Activated T-helper 1 cell treated with anti-CD3 and anti-CD28 coated beads, Interleukin-12 subunit alpha, Interleukin-12 subunit beta, Interleukin-2, Interleukin-4 antibody, amounts not matched to agents 30 ng/mL and 10 ng/mL and 1 ng/mL, durations not matched to agents 14 hours and 24 hours and 36 hours (primary cell): ENCODE measurements at places on chromosomes 12 and 14. TPM values are rescaled to one million over a fixed set of nuclear protein-coding genes. Genes with fewer than 3 reads are reported as not detected.

Gene NXPH4
- 0.36 and 0.49 TPM in 2 replicates for total RNA-seq

Gene PMCH
- total RNA-seq, result 3.1 and 4.3 TPM in 2 replicates

Gene CEBPE
- total RNA-seq, result not detected in 2 replicates

Gene KRT77
- not detected in 2 replicates for total RNA-seq

Gene VRTN
- total RNA-seq, result not detected in 2 replicates

Gene CSRP2
- 0.36 and 0.96 TPM in 2 replicates for total RNA-seq

Gene SDS
- total RNA-seq, result not detected in 2 replicates

Gene TEX22
- 7.4 and 9.1 TPM in 2 replicates for total RNA-seq

Gene PTGER2
- total RNA-seq, result 67.4 and 67.9 TPM in 2 replicates

Gene TMPRSS12
- total RNA-seq, result not detected in 2 replicates

Gene NTS
- total RNA-seq, result not detected in 2 replicates

Gene ESR2
- 0.10 and 0.15 TPM in 2 replicates for total RNA-seq

Gene ACSM4
- total RNA-seq, result not detected in 2 replicates

Gene NANOG
- not detected in 2 replicates for total RNA-seq

Gene MANSC4
- not detected in 2 replicates for total RNA-seq

Gene DNAJC22
- total RNA-seq, result 0.16 TPM in 1 of 2 replicates, not detected in the other

Gene IKZF4
- total RNA-seq, result 31.9 and 35.7 TPM in 2 replicates

Gene KLHDC1
- total RNA-seq, result 0.93 and 1.9 TPM in 2 replicates

Gene GARIN6
- not detected in 2 replicates for total RNA-seq

Gene NFATC4
- not detected in 2 replicates for total RNA-seq

Gene CACNA2D4
- 6.1 and 6.3 TPM in 2 replicates for total RNA-seq

Gene IFNG-AS1
- 0.41 and 0.83 TPM in 2 replicates for total RNA-seq

Gene IL26
- total RNA-seq, result 6.9 and 8.1 TPM in 2 replicates

Gene KLRD1
- 2.5 and 2.7 TPM in 2 replicates for total RNA-seq

Gene VWF
- total RNA-seq, result not detected in 2 replicates

Gene SMIM41
- total RNA-seq, result 0.44 TPM in 1 of 2 replicates, not detected in the other

Gene UNG
- total RNA-seq, result 95.8 and 102 TPM in 2 replicates

Gene PROX2
- total RNA-seq, result not detected in 2 replicates

Gene DAO
- not detected in 2 replicates for total RNA-seq

Gene RERG
- not detected in 2 replicates for total RNA-seq

Gene SLC10A1
- total RNA-seq, result not detected in 2 replicates

Gene CSAD
- total RNA-seq, result 21.7 and 22.6 TPM in 2 replicates

Gene RNASE7
- not detected in 2 replicates for total RNA-seq

Gene DBX2
- not detected in 2 replicates for total RNA-seq

Gene RHEBL1
- 8.6 and 10.7 TPM in 2 replicates for total RNA-seq

Gene NRL
- 2.1 and 2.7 TPM in 2 replicates for total RNA-seq

Gene ESPL1
- 61.2 and 68.4 TPM in 2 replicates for total RNA-seq

Gene TRPV4
- total RNA-seq, result not detected in 2 replicates

Gene PARP11
- 13.2 and 13.9 TPM in 2 replicates for total RNA-seq

Gene SLC39A5
- total RNA-seq, result 0.54 and 1.4 TPM in 2 replicates
